ENCODE measurements at places on chromosomes 16 and 17. TPM values are rescaled to one million over a fixed set of nuclear protein-coding genes. Genes with fewer than 3 reads are reported as not detected.

The BORCS6 gene
- total RNA-seq, result 9.4 TPM

The NT5C gene
- 139 TPM for total RNA-seq

The ZG16 gene
- not detected for total RNA-seq

The ETV4 gene
- total RNA-seq, result 22.0 TPM

The BCL6B gene
- 1.0 TPM for total RNA-seq

The ZNF75A gene
- 11.6 TPM for total RNA-seq

The PLEKHG4 gene
- total RNA-seq, result 20.4 TPM

The FNDC8 gene
- not detected for total RNA-seq

The KRT40 gene
- total RNA-seq, result not detected

The ABCA5 gene
- total RNA-seq, result 3.9 TPM

The SNX20 gene
- not detected for total RNA-seq

The TBC1D3I gene
- total RNA-seq, result under 0.01 TPM

The MAP1LC3B gene
- 21.7 TPM for total RNA-seq

The LRRC37A gene
- 0.67 TPM for total RNA-seq

The SSTR5 gene
- not detected for total RNA-seq

The CHRNE gene
- total RNA-seq, result 0.74 TPM

The CBFA2T3 gene
- not detected for total RNA-seq

The MT1H gene
- total RNA-seq, result not detected

The LGALS9B gene
- total RNA-seq, result not detected
